Endothelial cell (in vitro differentiated cells): ENCODE measurements at places on chromosomes 1 and 21. TPM values are rescaled to one million over a fixed set of nuclear protein-coding genes. Genes with fewer than 3 reads are reported as not detected.

Gene VAMP3
- total RNA-seq: 91.0 TPM

Gene DYNLT4
- total RNA-seq: 1.4 TPM

DNA sequence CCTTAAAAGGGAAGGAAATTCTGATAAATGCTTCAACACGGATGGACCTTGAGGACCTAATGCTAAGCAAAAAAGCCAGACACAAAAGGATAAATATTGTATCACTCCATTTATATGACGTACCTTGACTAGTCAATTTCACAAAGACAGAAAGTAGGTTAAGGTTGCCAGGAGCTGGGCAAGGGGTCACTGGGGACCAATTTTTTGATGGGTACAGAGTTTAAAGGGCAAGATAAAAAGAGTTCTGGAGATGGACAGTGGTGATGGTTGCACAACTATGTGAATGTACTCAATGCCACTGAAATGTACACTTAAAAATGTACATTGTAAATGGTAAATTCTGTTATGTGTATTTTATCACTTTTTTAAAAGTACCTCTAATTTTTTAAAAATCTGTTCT, 32.1 kb upstream of the SLAMF9 start:
- H3K27ac ChIP-seq: no peak overlapping the region
- H3K27me3 ChIP-seq: peaks cover 3% of the 10 kb centered on the region
- no peak overlapping the region for H3K4me3 ChIP-seq
- peaks cover 5% of the 10 kb centered on the region for H3K36me3 ChIP-seq
- peaks cover 10% of the 10 kb centered on the region for H3K4me1 ChIP-seq

- H3K4me1 ChIP-seq: peaks cover 57% of the 10 kb centered on the region
- peak overlapping the region; percentile 90 for H3K4me3 ChIP-seq
- peaks cover 4% of the 10 kb centered on the region for H3K36me3 ChIP-seq
- DNase-seq: no peak
- peak overlapping the region; percentile 53 for H3K27ac ChIP-seq
Observed at GRCh38 chr1:119714583-119714982, 2.8 kb downstream of the PHGDH start.

DNA sequence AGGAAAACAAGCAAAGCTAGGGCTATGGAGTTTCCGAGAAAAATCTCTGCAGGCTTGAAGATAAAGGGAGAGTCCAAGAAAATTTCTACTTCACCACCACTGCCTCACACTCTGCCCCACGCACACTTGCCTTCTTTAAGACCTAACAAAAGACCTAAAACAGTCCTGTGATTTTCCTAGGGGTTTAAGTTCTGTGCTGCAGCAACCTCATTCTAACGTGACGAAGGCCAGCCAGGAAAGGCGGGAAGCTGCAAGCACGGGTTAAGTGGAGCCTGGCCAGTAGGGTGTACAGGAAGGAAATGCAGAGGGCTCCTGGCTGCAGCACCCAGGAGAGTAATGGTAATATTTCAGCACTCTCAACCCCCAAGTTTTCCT, 1.5 kb downstream of the SPATA6 start:
- peaks cover 9% of the 10 kb centered on the region for H3K27me3 ChIP-seq
- H3K4me1 ChIP-seq: peaks cover 33% of the 10 kb centered on the region
- no peaks in the 10 kb centered on the region for H3K36me3 ChIP-seq
- H3K27ac ChIP-seq: peak overlapping the region; percentile 26
- H3K4me3 ChIP-seq: peak overlapping the region; percentile 95
- DNase-seq: peak; percentile 11

GRCh38 chr1:54465351-54465811, 59.2 kb upstream of the SSBP3 start:
- H3K27ac ChIP-seq: peak overlapping the region; percentile 92
- no peak for DNase-seq
- peaks cover 2% of the 10 kb centered on the region for H3K27me3 ChIP-seq

- no peaks in the 10 kb centered on the region for H3K4me1 ChIP-seq
- H3K27ac ChIP-seq: no peak overlapping the region
- no peak overlapping the region for H3K4me3 ChIP-seq
- no peaks in the 10 kb centered on the region for H3K36me3 ChIP-seq
- H3K27me3 ChIP-seq: peaks cover 7% of the 10 kb centered on the region
Observed at GRCh38 chr1:5504364-5504740, 487.9 kb downstream of the NPHP4 start.

GRCh38 chr1:200776949-200777348, 38.3 kb downstream of the CAMSAP2 start:
- no peak overlapping the region for H3K4me3 ChIP-seq
- no peak for DNase-seq
- H3K27ac ChIP-seq: no peak overlapping the region
- no peaks in the 10 kb centered on the region for H3K27me3 ChIP-seq

DNA sequence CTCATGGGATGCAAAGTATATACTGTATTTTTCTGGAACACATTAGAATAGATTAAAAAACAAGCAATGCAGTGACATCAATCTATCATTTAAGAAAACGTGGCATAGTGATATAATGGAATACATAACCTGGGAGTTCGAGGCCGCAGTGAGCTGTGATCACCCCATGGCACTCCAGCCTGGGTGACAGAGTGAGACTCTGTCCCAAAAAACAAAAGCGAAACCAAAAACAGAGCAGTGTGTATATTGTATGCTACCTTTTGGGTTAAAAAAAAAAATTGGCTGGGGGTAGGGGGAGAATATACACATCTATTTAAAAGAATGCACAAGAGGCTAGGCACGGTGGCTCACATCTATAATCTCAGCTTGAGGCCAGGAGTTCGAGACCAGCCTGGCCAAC, 13.5 kb downstream of the SLC2A1 start:
- no peak for DNase-seq
- H3K36me3 ChIP-seq: peaks cover 57% of the 10 kb centered on the region
- peaks cover 65% of the 10 kb centered on the region for H3K4me1 ChIP-seq
- H3K27ac ChIP-seq: no peak overlapping the region

DNA sequence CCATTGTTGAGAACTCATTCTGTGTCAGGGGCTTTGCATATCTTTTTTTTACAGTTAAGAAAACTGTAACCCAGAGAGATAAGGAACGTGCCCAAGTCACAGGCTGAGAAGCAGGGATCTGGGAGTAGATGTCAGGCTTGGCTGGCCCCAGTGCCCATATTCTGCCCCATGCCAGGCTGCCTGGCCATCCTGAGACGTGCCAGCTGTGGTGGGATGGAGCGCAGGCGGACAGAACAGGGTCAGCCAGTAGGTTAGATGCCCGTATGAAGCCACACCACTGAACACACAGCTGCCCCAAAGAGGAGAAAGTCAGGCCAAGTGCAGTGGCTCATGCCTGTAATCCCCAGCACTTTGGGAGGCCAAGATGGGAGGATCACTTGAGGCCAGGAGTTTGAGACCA, 55.9 kb downstream of the SLC66A1 start:
- H3K27me3 ChIP-seq: peaks cover 6% of the 10 kb centered on the region
- peaks cover 11% of the 10 kb centered on the region for H3K36me3 ChIP-seq
- no peak for DNase-seq
- H3K4me1 ChIP-seq: no peaks in the 10 kb centered on the region
- H3K27ac ChIP-seq: no peak overlapping the region

GRCh38 chr1:156809711-156810366, 6.8 kb downstream of the SH2D2A start:
- peaks cover 19% of the 10 kb centered on the region for H3K27me3 ChIP-seq
- H3K4me1 ChIP-seq: peaks cover 6% of the 10 kb centered on the region
- H3K36me3 ChIP-seq: peaks cover 5% of the 10 kb centered on the region
- H3K4me3 ChIP-seq: no peak overlapping the region
- no peak for DNase-seq

DNA sequence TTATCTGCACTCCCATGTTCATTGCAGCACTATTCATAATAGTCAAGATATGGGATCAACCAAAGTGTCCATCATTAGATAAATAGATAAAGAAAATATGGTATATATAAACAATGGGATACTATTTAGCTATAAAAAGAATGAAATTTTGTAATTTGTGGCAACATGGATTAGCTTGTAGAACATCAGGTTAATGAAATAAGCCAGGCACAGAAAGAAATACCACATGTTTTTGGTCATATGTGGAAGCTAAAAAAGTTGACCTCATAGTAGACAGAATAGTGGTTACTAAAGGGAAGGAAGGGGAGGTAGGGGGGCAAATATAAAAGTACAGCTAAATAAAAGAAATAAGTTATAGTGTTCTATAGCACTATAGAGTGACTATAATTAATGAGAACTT, 68.5 kb downstream of the SCMH1 start:
- no peak for DNase-seq
- no peak overlapping the region for H3K4me3 ChIP-seq
- peaks cover 2% of the 10 kb centered on the region for H3K27me3 ChIP-seq
- H3K36me3 ChIP-seq: peaks cover 50% of the 10 kb centered on the region
- no peaks in the 10 kb centered on the region for H3K4me1 ChIP-seq

DNA sequence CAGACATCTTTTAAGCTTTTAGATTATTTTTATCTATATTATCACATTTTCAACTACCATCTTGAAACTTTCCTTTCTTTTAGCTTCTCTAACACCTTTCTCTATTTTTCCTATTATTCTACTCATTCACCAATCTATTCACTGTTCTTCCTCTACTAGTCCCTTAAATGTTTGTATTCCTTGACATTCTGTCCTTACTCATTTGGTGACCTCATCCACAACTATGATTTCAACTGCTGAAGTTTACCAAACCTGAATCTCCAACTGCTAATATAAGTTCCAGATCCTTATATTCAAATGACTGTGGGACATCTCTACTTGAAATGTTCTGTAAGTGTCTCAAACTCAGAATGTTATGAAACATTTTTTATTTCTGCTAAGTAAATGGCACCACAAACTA, 49.2 kb downstream of the TUT4 start:
- H3K27ac ChIP-seq: no peak overlapping the region
- H3K4me3 ChIP-seq: no peak overlapping the region
- peaks cover 3% of the 10 kb centered on the region for H3K4me1 ChIP-seq
- peaks cover 7% of the 10 kb centered on the region for H3K36me3 ChIP-seq
- DNase-seq: no peak

DNA sequence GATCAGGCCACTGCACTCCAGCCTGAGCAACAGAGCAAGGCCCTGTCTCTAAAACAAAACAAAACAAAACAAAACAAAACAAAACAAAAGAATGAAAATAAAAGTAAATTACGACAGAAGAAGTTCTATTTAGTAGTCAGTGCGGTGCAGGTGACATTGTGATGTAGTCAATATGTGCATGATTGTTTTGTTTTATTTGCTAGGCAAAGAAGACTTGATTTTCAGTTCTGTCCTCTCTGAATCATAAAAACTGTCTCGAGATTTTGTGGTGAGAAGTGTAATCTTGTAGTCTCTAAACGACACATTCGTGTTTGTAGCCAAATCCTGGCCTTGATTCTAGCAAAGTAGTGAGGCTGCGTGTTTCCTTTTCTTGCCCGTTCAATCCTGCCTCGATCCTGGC, 23.5 kb downstream of the PEX14 start:
- H3K27me3 ChIP-seq: no peaks in the 10 kb centered on the region
- no peak for DNase-seq
- H3K4me1 ChIP-seq: peaks cover 15% of the 10 kb centered on the region
- H3K36me3 ChIP-seq: peaks cover 5% of the 10 kb centered on the region
- H3K27ac ChIP-seq: no peak overlapping the region
- H3K4me3 ChIP-seq: no peak overlapping the region
